ENCODE measurements at places on chromosomes 12 and 14.

- no peak for DNase-seq
Measured at GRCh38 chr12:60465060-60465459, 869.2 kb downstream of the SLC16A7 start.

DNA sequence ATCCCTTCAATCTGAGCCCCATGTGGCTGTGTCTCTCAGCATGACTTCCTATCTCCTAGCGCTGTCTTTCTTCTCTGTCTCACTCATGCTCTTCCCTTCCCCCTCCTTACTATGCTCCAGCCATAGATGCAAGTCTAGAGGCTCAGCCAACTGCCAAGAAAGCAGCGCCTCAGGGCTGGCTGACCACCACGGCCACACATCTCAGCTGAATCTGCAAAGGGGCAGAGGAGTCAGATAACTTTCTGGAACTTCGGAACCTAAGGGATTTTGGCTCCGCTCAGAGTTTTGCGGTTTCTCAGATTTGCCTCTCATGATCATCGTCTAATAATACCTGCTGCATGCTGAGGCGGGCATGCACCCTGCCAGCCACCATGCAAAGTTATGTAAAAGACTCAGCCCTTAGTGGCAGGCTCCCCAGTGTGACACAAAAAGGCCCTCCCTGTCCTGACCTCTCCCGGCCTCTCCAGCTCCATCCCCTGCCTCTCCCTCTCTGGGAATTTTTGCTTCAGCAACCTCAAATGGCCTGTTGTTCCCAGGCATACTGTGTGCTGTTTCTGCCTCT is 5.0 kb upstream of the FGF6 start:
- DNase-seq = no peak

DNA sequence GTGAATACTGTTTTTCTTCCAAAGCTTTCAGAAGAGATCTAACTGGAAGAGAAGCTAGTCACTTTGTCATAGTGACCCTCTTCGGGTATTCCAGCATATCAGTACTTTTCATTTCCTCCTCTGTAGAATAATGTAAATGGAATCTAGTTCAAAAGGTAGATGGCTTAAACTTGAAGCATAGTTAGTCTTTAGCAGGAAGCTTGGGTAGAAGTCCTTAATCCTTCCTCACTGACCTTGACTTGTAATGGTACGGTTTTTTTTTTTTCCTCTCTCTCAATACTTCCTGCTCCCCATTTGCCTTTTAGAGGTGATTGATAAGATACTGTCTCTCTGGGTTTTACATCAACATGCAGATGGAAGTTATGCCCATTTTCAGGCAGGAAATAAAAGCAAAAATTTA is 1.7 kb downstream of the FBXO34 start:
- DNase-seq = no peak

GRCh38 chr12:30885321-30885720 is 41.2 kb upstream of the TSPAN11 start:
- DNase-seq = no peak

GRCh38 chr14:20559461-20559904 is 1.4 kb downstream of the RNASE9 start:
- no peak for DNase-seq

DNA sequence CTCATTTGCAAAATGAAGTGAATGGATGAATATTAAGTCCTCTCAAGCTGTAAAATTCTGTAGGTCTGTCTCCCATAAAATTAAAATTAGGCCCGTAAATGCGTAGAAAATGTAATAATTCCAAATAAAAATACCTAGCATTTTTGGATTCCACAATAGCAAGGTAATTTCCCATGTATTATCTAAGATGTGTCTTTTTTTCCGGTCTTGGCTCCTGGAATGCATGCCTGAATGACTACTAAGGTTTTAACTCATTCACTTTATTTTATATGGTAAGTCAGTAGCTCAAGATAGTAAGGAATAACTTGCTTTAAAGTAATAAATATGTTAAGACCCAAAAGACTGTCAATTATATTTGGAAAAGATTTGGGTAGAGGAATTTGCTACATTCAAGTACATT is 11.1 kb downstream of the TXNRD1 start:
- no peak for DNase-seq

Measured in omental fat pad (tissue), 4 donors.